Activated CD4-positive, alpha-beta T cell treated with anti-CD3 and anti-CD28 coated beads for 4 hours (primary cell): ENCODE measurements at places on chromosomes 5 and 9.

DNA sequence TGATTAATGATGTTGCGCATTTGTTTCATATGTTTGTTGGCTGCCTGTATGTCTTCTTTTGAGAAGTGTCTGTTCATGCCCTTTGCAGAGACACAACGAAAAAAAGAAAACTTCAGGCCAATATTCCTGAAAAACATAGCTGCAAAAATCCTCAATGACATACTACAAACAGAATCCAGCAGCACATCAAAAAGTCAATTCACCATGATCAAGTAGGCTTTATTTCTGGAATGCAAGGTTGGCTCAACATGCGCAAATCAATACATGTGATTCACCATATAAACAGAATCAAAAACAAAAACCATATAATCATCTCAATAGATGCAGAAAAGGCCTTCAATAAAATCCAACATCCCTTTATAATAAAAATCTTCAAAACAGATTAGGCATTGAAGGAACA is 1.9 kb upstream of the ANKS6 start:
- DNase-seq = no peak

GRCh38 chr9:123928533-123929176 is 1.3 kb downstream of the DENND1A start:
- peak; percentile 23 for DNase-seq

DNA sequence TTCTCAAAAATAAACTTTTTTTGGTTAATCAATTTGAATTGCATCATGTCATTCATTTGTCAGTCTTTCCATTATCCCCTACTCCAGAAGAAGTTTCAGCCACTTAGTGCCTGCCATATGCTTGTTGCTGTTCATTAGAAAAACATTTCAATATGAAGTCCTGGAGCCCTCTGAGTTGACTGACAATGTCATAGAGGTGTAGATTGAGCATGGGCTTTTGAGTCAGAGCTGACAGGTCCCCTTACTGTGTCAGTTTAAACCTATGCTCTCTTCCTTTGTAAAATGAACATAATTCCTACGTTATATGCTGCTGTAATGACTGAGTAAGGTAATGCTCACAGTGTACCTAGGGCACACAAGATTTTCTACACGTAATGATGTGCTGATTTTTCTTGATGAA is 114.0 kb downstream of the CTNND2 start:
- DNase-seq = no peak

GRCh38 chr9:105044518-105044917 is 116.6 kb upstream of the ABCA1 start:
- no peak for DNase-seq

DNA sequence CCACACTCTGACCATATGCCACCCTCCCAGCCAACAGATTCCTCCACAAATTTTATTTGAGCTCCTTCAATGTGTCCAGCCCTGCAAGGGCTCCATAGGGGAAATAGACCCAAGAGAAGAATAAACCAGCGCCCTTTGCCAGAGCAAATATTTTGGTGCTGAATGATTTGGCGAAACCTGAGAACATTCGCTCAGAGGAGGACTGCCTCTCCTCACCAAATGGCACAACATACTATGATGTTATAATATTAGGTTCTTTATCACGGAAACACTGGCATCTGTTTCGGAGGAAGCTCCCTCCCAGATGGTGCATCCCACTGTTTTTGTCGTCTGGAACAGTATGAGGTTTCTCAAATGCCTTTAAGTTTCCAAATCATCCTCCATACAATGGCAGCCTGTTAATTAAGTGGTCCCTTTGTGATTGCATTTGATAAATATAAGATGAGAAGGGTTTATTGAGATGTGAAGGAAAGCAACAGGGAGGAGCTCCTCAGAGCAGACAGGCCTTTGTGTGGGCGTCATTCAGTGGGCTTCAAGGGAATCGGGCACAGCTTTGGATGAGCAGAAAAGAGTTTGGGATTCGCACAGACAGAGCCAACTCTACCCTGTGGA is 139.1 kb upstream of the ADRA1B start:
- DNase-seq = no peak

DNA sequence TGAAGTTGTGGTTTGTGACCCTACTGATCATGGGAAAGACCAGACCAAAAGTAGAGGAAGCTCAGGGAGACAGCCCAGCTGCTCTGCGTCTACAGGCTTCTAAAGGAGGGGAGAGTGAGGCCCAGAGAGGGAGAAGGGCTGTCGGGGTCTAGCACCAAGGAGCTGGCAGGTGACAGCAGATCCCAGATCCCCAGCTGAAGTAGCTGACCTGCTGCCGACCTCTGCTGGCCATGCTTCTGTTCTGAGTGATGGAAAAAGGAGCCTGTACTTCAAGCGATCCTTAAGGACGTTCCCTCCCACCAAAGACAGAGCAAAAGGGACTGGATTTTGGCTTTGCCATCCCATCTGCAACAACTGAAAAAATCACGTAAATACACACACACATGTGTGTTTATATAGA is 22.7 kb upstream of the QSOX2 start:
- DNase-seq = no peak

DNA sequence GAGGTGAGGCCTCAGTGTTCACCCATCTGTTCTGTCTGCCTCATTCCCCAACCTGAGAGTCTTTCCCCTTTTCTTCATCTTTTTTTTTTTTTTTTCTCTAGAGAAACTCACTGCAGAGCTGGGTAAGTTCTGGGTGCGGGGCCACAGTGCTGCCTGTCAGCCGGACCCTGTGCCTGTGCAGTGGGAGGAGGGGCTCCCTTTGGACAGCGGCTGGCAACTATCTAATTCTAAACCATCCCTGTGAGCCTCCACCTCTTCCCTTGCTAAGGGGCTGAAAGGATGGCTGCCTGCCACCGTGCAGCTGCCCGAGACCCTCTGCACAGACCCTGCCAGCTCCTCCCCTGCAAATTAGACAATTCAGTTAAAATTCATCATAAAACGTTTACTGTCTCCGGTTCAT is 14.1 kb downstream of the BTNL9 start:
- DNase-seq = no peak

DNA sequence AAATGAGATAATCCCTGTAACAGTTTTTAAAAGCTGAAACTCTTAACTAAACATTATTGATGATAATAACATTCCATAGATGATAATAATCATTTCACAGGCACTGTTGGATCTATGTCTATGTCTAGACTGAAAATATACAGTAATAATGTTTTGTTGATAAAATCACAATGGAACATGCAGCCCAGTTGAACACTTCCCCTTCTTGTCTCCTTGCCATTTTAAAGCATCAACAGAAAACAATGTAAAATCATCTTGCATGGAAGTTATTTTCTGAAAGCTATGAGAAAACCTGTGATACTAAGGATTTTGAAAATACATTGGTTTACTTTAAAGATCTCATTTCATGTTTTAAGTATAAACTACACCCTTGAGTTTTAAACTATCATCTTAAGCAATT is 1.9 kb downstream of the GAPT start:
- DNase-seq = no peak

DNA sequence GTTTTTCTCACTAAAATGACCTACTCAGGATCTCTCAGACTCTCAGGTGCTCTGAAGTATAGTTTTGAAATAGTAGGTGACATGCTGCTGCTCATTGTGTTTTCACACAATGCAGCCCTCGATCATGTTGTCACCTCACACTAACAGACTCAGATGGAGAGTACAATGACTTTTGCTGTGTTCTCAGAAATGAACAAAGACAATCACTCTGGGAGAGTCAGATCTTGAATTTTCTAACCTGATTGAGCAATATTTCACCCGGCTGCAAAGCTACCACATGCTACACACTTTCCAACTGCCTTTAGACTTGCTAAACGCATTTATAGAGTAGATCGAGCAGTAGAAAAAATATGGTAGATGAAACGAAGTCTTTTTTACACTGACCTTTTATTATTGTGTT is 113.4 kb downstream of the ST8SIA4 start:
- no peak for DNase-seq

DNA sequence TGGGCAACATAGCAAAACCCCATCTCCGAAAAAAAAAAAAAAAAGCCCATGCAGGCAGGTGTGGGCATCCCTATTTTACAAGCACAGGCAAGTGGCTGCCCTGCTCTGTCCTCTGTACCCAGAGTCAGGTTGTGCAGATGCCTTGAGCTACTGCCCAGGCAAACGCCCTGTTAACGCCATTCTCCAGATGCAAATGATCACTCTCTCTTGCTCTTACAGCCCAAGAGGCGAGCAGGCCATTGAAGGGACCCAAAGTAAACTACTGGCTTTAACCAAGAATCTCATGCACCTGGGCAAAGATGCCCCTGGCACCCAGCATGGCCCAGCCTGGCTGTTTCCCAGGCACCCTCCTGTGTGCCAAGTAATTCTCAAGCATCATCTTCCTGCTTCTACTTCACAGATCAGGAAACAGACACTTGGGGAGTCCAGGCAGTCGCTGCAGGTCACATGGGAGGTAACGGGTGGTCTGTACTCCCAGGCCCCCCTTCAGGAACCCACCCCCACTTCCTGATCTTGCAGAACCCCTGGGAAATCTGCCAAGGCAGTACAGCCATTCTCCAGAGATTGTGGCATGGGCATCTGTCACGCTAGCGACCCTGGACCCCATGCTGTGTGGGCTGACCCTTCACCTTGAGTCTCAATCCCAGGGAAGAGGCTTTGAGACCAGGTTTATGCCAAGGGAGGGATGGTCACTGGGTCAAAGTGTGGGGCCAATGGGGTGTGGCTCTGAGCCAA is 14.2 kb downstream of the EEIG1 start:
- DNase-seq = no peak

- no peak for DNase-seq
Measured at GRCh38 chr5:173794901-173795416, 93.2 kb upstream of the CPEB4 start.

DNA sequence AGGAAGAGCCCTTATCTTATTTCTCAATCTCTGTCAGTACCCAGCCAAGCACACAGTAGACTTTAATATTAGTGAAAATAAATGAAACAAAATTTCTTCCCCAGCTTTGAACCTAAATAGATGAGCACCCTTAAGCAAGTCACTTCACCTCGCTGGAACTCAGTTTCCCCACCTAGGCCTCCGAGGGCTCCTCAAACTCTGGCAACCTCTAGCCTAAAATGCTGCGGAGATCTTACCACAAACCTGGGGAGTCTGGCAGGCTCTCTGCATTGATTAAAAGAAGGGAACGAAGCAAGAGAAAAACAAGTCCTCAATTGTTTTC is 326 bp downstream of the RIGI start:
- DNase-seq = no peak

DNA sequence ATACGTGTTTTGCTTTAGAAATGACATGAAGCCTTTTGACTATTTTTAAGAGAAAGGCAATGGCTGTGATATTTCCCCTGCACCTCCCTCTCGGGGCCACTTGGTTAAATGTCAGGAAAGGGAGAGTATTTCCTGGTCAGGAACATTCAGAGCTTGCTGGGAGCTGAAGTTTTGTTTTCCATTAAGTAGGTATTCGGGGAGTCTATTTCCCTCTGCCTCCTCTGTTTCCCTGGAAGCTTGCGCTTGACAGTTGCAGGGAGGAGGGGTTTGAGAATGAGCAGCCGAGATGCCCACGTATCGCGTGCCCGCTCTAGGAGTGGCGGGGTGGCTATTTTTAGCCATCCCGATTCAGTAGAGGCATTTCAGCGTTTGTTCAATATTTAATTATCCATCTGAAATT is 6.7 kb downstream of the DAB2IP start:
- DNase-seq = no peak

DNA sequence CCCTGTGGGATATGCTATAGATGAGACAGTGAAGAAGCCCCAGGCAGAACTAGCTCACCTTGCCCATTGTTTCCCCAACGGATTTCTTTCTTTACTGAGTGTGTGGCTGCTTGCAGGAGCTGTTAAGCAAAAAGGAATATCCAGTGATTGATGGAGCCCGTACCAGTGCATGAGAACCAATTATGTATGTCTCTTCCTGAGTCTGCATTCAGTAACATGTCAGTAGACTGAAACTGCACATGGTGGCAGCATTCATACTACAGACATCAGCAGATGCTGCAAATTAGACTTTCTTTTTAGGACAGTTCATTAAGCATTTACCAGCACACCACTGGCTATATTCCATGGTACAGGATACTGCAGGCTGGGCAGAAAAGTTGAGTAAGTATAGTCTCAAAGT is 90.3 kb upstream of the PLCXD3 start:
- no peak for DNase-seq

GRCh38 chr5:128413356-128413755 is 124.7 kb downstream of the FBN2 start:
- no peak for DNase-seq

DNA sequence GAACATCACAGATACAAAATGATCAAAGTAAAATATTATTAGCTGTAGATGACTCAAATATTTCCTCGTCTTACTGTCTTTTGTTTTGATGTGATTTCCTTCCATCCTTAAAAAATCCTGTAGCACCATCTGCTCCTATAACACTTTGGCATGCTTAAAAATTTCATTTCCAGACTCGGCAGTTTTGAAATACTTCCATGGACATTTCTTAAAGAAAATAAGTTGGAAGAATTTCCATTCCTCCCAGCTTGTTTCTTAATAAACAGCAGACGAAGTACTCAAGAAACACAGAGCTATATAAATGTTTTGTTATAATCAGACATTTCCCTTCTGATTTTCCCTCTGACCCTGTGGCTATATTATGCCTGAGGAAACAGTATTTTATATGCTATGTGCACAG is 41.2 kb upstream of the SVEP1 start:
- DNase-seq = no peak

DNA sequence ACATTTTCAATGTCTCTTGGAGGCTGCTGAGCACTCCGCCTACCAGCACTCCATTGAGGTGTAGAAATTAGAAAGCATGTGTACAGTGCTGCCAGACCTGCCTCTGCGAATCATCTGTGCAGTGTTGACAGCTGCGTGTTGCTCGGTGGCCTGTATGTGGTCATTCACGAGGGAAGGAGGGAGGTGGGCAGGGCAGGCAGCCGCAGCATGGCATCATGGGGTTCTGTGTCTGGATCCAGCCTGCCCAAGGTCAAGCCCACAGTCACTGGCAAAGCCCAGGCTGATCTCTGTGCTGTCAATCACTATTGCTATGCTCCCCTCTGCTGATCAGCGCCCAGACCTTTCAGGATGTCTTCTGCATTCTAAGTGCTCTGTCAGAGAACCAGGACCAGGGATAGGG is 8.0 kb upstream of the PDZD2 start:
- no peak for DNase-seq

- DNase-seq = no peak
Measured at GRCh38 chr5:20833081-20833627, 845.2 kb upstream of the CDH18 start.

DNA sequence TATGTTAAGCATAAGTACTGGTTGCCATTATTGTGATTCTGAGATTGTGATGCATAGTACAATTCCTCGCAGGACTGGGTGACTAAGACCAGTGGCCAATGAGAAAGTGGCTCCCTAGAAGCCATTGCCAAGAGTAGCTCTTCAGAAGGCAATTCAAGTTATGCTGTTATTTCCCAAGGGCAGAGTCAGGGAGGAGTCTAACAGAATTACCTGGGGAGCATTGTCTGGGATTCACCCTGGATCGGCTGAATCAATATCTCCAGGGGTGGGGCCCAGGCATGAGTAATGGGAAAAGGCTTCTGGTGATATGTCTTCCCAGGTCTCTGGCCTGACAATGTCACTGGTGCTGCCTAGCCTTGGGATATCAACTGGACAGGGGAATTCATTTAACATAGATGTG is 10.9 kb upstream of the ARHGEF28 start:
- no peak for DNase-seq
